ENCODE measurements at places on chromosomes 7 and 10.

DNA sequence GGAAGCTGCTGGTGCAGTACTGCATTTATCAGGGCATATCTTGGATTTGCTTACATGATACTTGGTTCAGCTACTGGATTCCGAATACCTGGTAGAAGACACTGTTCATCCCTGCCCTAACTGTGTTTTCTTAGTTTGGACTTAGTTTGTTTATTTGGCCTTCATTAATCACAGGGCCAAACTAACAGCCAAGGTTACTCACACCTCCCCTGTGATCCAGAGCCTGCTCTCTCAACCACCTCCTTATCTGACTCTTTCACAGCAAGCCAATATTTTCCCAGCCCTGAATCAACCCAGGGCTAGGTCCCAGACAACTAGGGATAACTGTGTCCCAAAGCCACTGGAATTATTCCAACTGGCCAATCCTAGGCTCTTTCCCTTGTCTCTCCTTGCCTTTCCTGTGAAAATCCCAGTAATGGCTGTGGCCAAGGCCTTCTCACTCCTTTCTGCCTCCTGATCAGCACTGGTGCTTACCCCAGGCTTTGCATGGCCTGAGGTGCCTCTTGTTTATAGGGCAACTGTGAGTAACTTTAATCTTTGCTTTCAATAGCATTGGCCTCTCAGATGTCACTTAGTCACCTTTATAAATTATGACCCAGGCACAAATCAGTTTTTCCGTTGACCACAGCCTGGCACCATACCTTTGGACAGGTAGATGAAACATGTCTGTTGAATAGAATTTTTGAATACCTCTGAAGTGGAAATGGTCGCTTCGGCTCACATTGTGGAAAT is 9.3 kb upstream of the JCAD start:
- DNase-seq = no peak

DNA sequence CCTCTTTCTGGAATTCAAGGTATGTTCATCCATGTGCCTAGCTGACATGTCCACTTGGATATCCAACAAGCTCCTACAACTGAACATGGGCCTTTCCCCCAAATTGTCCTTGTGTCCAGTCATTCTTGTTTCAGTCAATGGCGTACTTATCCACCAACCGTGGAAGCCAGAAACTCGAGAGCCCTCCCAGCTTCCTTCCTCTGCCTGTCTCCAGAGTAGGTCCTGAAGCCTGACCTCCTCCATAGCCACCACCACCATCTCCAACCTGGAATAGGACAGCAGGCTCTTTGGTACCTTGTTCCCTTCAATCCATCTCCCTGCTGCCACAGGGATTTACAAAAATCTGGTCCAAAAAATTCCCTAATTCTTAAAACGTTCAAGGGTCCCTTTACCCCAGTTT is 305.1 kb downstream of the RPS24 start:
- DNase-seq = no peak

DNA sequence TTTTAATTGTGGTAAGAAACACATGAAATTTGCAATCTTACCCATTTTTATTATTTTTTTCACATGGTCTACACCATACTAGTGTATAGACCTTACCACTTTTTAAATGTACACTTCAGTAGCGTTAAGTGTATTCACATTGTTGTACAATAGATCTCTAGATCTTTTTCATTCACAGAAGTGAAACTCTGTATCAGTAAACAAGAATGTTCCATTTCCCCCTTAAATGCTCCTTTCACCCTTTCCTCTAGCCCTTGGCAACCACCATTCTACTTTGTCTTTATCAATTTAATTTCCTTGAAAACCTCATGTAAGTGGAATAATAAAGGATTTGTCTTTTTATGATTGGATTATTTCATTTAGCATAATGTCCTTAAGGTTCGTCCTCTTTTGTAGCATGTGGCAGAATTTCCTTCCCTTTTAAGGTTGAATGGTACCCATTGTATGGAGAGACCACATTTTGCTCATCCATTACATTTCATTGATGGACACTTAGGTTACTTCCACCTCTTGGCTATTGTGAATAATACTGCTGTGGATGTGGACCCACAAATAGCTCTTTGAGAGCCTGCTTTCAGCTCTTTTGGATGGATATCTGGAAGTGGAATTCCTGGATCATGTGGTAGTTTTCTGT is 45.7 kb downstream of the SNX10 start:
- no peak for DNase-seq

DNA sequence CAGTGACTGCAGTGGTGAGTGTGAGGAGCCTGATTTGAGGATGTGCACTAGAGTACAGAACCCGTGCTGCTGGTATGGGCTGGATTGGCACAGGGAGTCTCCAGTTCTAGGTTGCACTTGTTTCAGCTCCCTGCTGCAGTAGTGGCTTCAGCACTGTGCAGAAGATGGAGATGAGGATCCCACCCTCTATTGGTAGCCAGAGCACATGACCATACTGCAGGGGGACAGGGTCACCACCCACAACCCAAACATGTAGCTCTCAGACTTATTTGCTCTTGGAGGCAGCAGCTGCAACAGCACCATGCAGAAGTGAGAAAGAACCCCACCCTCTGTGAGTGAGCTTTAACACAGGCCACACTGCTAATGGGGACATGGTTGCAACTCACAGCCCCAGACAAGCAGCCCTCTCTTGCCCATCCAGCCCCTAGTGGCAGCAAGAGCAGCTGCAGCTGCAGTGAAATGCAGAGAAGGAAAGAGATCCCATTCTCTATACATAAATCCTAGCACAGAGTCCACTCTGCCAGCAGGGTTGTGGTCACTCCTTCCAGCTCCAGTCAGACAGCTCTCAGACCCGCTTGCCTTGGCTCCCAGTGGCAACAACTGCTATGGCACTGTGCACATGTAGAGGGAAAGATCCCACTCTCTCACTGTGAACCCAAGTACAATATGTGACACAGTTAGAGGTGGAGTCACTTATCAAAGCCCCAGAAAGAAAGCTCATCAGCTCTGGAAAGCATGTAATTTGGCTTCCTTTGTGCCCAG is 51.4 kb upstream of the SCIN start:
- DNase-seq = peak; percentile 4

DNA sequence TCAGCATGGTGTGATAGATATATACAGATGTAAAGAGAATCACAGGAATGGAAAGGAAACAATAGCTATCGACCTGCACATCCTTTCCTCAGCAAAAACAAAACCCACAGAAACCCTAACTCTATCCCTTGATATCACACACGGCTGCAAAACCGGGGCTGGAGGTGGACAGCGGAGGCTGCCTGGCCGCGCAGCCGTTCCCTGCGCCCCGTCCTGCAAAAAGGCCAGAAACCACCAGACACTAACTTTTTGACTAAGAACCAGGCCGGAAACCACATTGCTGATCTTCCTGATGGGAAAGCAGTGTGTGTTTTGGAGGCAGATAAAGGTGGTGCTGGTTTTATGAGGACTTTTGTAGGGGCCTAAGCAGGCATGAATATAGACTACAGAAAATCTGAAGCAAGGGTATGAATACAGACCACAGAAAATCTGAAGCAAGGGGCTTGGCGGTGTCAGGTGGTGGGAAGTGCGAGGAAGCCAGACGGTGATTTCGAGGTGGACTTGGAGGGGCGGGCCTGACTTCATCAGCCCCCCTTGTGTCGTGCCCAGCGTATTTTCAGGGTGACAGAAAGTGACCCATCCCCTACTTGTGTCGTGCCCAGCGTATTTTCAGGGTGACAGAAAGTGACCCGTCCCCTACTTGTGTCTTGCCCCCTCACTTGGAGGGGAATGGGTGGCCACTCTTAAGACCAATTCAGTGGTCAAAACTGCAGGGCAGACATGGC is 123.3 kb downstream of the WDR37 start:
- DNase-seq = no peak

- DNase-seq = no peak
These were observed 206 bp downstream of the UPF2 start for GRCh38 chr10:12042409-12042796.

- DNase-seq = no peak
These were observed 147.3 kb downstream of the ZNF33B start for GRCh38 chr10:42491001-42491592.

GRCh38 chr10:45118929-45119328 is 118.2 kb downstream of the ZNF22 start:
- no peak for DNase-seq

GRCh38 chr10:43210556-43210955 is 56.3 kb downstream of the RASGEF1A start:
- DNase-seq = no peak

DNA sequence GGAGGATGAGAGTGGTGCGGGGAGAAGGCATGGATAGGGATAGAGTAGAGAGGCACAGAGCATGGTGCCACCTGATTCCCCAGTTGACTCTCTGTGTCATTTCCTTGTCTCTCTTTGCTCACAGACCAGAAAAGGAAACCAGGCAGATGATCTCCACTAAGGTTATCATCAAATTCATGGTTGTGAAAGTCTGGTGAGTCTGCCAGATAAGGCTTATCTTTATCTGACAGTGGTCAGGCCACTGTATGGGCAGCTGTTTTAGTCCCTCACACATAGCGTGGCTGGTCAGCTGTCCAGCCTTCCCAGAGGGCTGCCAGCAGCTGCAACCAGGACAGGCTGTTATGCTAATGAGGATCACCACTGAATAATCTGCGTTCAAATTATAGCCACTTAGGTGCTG is 99.0 kb downstream of the ADRA2A start:
- no peak for DNase-seq

DNA sequence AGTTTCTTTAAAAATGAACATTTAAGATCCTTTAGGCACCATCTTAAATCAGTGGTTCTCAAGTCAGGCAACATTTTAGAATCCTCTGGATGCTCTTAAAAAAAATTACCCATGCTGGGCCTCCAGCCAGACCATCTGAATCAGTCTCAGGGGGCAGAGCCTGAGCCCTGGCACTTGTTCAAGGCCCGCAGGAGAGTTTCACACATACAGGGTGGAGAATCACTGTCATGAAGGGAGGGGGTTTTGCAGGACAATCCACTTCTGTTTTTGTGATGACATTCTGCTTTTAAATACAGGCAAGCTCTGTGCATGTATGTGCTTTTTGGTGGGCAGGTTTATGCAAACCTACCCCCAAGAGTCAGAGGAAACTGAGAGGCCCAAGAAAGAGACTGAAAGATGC is 268.6 kb downstream of the SEC23IP start:
- peak; percentile 8 for DNase-seq

- no peak for DNase-seq
These were observed 41.2 kb downstream of the CYTH3 start for GRCh38 chr7:6231184-6231583.

DNA sequence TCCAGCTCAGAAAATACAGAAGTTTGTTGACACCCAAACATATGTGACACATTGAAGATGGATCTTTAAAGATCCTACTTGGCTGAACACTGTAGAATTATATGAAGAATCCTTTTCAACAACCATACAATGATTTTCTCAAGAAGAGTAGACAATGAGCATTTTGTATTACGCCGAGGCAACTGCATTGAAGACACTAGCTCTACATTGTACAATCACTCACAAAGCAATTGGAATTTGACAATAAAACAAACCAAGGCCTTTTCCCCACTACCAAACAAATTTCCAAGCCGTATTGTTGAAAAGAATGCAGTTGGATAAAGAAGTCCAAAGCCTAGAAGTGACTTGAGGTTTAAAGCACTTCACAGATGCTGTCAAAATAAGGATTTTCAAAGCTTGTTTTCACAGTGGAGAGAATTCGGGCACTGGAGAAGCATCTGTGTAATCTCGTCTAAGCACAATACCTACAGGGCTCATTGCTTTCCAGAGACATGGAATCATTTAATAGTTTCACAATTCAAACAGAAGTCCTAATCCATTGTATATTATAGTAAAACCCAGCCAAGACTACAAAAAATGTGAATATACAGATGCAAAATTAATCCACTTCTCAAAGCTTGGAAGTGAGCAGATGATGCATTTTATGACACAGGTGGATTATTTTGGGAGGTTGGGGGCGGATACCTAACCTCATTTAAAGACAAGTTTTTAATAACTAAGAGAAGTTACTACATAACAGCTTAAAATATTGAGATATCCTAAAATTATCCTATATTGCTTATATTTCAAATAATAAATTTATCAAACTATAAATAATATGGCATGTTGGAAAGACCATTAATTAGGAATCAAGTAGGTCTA is 78.6 kb downstream of the SORCS1 start:
- DNase-seq = no peak

GRCh38 chr7:732094-732541 is 5.0 kb upstream of the PRKAR1B start:
- DNase-seq = peak; percentile 71

DNA sequence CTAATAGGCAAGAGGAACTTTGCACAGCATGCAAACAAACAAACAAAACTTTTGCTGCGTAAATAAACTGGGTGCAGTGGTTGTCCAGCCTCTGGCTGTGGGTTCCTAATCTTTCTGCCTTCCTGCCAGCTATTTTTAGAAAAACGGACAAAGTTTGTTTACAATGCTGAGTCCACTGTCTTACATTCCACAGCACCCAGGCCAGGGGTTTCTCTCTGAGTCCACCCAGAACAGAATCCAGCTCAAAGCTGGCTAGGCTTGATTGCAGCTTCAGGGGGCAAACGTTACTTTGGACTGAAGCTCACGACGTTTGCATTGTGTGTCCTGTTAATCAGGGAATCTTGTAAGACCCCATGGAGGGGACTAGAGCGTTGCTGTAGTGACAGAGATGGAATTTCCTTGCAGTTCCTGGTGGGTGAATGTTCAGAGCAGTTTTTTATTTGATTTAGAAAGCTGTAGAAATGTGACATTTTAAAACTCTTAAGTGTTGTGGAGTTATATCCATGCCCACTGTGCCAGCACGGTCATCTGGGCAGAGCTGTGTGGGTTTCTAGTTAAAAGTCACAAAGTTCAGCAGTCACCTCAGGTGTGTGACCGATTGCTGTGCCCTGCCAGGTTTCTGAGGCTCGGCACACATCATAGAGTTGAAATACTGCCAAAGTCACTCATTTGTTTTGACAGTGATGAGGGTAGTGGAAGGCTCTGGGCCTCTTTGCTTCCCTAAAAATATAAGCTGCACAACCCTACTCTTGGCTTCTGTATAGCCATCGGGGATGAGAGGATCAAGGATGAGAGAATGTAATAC is 247.0 kb downstream of the STK31 start:
- DNase-seq = peak; percentile 10

DNA sequence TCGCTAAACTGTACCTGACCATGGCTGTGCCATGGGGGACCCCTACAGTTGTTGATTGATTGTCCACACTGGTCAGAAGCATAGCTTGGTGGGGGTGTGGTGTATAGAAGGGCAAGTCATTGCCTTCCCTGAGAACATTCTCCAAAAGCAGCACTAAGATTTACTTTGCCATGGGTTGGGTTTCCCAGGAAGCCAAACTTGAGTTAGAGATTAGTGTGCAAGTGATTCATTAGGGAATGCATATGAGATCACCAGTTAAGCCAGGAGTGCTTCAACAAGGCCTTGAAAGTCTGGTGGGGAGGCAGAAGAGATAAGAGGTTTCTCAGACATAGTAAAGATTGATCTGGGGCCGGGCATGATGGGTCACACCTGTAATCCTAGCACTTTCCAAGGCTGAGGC is 21.4 kb upstream of the TPST1 start:
- DNase-seq = peak; percentile 59

Data from astrocyte of the spinal cord (primary cell).